ENCODE measurements at places on chromosomes 3 and 15.

DNA sequence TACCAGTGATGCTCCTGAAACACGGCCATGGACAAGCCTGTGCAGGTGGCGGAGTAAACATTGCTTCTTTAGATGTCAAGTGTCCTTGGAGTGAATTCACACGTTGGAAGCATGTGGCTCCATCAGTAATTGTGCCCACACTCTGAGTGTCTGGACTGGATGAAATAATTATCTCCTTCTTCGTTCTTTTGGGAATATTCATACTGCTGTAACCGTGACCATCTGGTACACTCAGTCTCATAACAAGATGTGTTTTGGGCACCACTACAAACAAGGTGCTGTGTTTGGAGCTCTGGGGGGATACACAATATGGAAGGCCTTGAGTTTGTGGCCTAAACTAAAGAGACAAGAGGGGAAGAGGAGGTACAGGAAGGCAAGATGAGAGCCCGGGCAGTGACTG, 165.6 kb downstream of the APBA2 start:
- DNase-seq, result no peak

- DNase-seq, result no peak
These were observed 622.0 kb downstream of the PYDC2 start for GRCh38 chr3:192082730-192083660.

GRCh38 chr3:2623436-2623835, 486.7 kb downstream of the IL5RA start:
- DNase-seq, result no peak

- no peak for DNase-seq
These were observed 52.4 kb downstream of the SUCNR1 start for GRCh38 chr3:151925876-151926275.

DNA sequence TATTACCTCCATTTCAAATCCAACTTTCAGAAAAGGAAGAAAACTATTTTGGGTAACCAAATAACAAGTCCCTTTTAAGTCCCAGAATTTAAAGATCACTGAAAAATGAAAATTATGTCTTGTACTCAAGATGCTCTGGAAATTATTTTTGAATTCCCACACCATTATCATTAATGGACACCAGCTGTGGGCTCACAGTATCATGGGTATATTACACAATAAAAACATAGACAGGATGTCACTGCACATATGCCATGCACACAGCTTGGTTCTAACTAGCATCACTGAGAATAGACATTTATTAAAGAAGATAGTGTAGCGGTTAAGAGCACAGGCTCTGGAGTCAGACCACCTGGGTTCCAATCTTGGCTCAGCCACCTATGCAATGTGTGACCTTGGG, 130.4 kb downstream of the FRMD5 start:
- no peak for DNase-seq

GRCh38 chr15:81768773-81769172, 277.0 kb downstream of the MEX3B start:
- DNase-seq, result no peak

GRCh38 chr3:71868876-71869275, 83.9 kb upstream of the PROK2 start:
- DNase-seq, result no peak

DNA sequence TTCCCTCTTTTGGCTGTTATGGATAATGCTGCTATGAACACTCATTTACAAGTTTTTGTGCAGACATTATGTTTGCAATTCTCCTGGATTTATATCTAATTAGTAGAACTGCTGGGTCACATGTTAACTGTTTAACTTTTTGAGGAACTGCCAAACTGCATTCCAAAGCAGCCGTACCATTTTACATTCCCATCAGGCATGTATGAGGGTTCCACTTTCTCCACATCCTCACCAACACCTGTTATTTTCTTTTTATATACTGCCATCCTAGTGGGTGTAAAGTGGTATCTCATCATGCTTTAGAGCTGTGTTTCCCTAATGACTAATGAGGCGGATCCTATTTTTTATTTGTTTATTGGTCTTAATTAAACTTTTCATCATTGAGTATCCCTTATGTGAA, 9.2 kb downstream of the KPNA4 start:
- no peak for DNase-seq

GRCh38 chr3:9590282-9590791, 36.7 kb upstream of the LHFPL4 start:
- DNase-seq, result no peak

DNA sequence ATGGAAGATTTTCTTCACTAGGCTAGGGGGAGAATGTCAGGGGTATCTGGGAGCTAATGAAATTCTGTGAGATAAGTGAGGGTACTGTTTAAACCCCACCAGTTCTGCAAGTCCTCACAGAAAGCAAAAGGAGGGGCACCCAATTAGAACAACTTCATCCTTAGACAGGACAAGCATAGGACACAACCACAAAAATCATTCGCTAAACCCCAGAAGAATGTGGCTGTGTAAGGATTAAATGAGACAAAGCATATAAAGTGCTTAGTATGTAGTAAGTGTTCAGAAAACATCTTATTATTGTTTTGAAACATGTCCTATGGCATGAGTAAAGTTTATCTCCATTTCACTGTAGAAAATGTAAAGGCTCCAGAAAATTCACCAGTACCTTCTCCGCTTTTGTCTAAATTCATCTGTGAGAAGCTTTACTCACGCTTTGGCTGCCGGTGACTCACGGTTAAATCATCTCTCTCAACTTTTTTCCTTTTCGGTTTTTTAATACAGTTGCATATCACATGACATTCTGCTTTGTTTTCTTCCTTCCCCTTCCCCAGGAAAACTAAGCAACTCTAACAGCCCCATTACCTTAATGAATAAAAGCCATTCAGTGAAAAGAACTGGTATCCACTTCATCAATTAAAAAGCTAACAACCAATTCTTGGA, 1.7 kb downstream of the CLRN1 start:
- no peak for DNase-seq

DNA sequence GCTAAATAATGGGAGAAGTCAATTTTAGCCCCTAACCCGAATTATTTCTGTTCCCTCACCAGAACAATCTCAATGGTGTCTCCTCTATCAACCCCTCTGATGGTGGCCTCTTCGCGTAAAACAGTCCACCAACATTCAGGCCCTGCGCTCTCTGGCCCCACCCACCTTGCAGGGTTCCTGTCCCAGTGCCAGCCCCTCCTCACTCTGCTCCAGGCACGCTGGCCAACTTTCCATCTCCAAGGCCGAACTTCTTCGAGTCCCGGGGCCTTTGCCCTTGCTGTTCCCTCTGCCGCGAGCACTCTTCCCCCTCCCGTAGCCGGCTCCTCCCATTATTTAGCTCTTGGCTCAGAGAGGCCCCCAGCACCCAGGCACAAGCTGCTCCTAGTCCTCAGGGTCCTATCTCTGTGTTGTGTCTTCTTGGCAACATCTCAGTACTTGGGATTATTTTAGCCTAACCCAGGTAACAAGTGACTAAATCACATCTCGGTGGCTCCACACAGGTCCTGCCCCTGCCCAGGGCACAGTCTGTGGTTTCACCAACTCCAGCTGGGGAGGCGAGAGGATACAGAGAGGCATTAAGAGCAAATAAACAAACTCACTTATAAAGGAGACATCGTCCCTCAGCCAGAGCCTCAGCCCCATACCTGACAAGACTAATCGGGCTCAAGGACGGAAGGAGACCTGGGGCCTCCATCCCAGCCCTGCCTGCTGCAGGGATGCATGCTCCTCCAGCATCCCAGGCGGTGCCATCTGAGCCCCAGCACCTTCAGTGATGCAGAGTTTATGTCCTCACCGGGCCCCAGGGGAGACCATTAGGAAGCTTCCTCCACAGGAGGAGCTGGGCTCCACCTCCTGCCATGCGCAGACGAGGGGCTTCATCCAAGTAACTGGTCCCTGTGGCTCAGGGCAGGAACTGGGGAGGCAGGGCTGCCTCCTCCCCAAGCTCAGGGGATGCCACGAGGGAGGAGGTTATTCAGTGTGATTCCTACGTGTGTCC, 19.7 kb upstream of the IQSEC1 start:
- DNase-seq, result peak; percentile 93

DNA sequence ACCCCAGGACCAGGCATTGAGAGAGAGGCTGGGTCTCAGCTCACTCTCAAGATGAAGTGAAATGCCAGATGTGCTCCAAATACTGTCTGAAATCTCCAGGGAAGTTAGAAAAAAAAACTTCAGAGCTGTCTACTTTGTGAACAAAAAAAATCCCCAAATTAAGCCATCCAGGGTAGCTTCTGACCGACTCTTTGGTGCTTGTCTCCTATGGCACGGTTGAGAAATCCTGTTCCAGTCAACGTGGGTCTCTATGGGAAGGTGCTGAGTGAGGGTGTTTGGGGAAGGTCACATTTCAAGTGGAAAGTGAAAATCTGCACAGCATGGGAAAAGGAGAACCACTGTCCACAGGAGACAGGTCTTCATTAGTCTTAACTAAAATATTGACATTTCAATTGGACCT, 322.5 kb upstream of the CFAP20DC start:
- no peak for DNase-seq

DNA sequence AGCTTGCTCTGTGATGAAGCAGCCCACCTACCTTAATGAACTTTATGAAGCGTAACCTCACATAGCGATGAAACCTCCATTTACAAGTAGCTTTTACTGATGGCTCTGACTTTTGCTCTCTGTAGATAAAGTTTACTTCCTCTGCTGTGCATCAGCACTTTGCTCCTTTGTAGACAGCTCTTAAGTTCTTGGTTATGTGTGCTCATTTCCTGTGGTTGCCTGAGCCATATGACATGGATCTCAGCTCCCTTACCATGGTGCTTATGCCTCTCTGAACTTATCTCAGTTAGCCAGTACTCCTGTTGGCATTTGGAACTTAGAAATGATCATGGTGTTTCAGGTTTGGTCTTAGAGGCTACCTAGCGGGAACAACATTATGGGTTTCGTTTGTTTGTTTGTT, 7.8 kb downstream of the MFSD1 start:
- DNase-seq, result no peak
